ENCODE measurements at places on chromosomes 3 and 15.

GRCh38 chr15:23497710-23498111, 50.7 kb upstream of the GOLGA6L2 start:
- H3K36me3 ChIP-seq, result no peaks in the 10 kb centered on the region
- no peak for DNase-seq
- no peaks in the 10 kb centered on the region for H3K4me1 ChIP-seq
- no peaks in the 10 kb centered on the region for H3K27me3 ChIP-seq
- H3K4me3 ChIP-seq, result no peak overlapping the region

DNA sequence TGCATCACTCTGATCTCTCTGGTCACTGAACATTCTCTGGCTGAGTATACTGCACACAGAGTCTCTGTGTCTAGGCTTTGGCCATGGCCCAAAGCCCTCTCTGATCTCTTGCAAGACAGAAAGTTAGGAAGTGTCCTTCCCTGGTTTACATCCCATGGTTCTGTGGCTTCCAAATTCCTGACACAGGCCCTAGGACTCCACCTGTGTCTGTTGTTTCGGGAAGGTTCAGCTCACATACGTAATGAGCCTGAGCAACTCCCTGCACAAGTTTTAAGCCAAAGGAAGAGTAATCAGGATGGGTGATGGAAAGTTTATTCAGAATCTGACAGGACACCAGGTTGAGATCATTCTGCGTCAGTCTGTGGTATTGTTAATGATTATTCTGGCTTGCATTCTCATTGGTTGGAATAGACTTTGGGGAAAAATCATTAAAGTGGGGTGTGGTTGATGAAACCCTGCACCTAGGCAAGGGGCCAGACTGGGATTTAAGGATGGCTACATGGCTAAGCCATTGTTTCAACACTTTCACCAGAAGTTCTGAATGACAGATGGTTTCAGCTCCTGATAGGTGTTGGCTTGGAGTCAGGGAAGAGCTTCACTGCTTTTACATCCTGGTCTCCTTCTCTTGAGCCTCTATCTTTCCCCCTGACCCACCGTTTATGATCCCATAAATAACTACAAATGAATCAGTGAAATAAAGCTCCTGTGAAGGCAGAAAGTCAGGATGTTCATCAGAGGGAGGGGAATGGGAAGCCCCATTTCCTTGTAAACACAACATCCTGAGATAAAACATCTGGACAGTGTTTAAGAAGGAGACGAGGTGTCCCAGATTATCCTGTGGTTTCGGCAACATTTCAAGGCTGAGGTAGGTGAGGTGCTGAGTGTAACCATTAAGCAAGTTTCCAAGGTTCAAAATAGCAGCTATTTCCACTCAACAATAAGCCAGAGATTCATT, 14.1 kb downstream of the LCMT2 start:
- H3K36me3 ChIP-seq, result no peaks in the 10 kb centered on the region
- DNase-seq, result no peak
- H3K4me1 ChIP-seq, result no peaks in the 10 kb centered on the region
- no peak overlapping the region for H3K27ac ChIP-seq
- no peak overlapping the region for H3K4me3 ChIP-seq
- H3K27me3 ChIP-seq, result no peaks in the 10 kb centered on the region

DNA sequence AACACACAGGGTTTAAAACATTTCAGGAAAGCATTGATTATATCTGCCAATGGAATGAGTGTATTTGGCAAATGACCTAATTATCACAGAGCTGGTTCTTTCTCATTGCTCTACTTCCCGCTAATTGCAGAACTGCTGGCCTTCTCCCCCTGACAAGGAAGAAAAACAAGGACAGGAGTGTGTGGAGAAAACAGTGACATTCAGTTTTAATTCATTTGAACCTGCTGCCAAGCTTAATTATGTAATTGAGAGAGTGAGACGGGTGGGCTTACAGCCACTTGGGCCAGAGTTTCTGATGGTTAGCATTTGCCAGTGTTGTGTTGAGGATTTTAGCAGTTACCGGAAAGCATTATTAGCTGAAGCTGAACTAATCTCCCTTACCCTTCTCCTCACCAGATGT, 301.4 kb downstream of the RBMS3 start:
- no peak for DNase-seq
- H3K4me3 ChIP-seq, result no peak overlapping the region
- H3K4me1 ChIP-seq, result no peaks in the 10 kb centered on the region
- no peaks in the 10 kb centered on the region for H3K27me3 ChIP-seq
- no peak overlapping the region for H3K27ac ChIP-seq
- no peaks in the 10 kb centered on the region for H3K36me3 ChIP-seq

DNA sequence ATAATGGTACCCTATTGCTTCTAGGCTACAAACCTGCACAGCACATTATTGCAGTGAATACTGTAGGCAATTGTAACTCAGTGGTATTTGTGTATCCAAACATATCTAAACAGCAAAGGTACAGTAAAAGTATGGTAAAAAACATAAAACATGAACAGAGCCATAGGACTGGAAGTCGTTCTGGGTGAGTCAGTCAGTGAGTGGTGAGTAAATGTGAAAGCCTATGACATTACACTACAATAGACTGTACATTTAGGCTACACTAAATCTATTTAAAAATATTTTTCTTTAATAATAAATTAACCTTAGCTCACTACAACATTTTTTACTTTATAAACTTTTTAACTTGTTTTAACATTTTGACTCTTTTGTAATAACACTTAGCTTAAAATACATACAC, 21.3 kb downstream of the RAB6B start:
- H3K27me3 ChIP-seq, result no peaks in the 10 kb centered on the region
- H3K27ac ChIP-seq, result no peak overlapping the region
- H3K4me3 ChIP-seq, result no peak overlapping the region

DNA sequence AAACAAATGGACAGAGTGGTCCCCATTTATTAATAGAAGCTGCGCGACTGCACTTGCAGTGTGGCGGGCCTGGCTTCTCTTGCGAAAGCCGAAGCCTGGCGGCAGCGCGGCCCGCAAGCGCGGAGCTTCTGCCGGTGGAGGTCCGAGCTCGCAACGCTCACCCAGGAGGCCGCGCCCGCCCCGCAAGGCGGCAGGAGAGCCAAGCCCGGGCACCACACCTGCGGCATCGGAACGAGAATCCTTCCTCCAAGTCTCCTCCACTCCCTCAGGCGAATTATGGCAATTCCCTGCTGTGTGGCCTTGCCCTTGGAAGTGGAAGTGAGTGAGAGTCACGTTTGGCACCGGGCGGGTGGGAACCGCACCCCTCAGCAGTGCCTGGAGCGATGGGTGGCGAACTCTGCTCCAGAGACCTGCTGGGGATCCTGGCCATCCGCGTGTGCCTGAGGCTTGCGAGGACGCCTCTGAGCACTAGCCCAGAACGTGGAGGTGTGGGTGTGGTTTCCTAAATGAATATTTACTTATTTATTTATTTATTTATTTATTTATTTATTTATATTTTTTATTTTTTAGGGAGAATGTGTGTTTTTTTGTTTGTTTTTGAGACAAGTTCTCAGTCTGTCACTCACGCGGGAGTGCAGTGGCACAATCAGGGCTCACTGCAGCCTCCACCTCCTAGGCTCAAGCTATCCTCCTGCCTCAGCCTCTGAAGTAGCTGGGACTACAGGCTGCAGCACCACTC, 133.7 kb upstream of the UBE2E1 start:
- H3K4me3 ChIP-seq, result no peak overlapping the region
- H3K4me1 ChIP-seq, result no peaks in the 10 kb centered on the region
- DNase-seq, result no peak
- no peak overlapping the region for H3K27ac ChIP-seq

DNA sequence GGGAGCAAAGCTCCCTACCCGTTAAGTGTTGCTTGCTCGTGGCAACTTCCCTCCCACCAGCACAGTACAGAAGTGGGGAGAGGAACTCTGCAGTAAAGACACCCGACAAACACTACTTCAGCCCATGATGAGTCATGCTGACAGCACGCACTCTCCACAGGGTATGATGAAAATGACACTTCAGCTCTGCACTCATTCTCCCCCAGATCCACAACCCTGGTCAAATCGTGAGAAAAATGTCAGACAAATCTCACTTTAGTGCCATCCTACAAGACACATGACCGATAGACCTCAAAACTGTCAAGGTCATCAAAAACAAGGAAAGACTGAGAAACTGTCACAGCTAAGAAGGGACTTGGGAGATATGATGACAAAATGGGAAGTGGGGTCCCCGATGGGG, 278.9 kb downstream of the OCA2 start:
- no peak for DNase-seq
- no peaks in the 10 kb centered on the region for H3K27me3 ChIP-seq
- no peaks in the 10 kb centered on the region for H3K36me3 ChIP-seq
- H3K4me3 ChIP-seq, result no peak overlapping the region
- no peaks in the 10 kb centered on the region for H3K4me1 ChIP-seq

GRCh38 chr3:157285141-157285540, 125.2 kb upstream of the CCNL1 start:
- H3K4me3 ChIP-seq, result no peak overlapping the region
- H3K27me3 ChIP-seq, result no peaks in the 10 kb centered on the region
- DNase-seq, result no peak
- no peak overlapping the region for H3K27ac ChIP-seq
- no peaks in the 10 kb centered on the region for H3K4me1 ChIP-seq
- H3K36me3 ChIP-seq, result no peaks in the 10 kb centered on the region

- no peak overlapping the region for H3K27ac ChIP-seq
- no peaks in the 10 kb centered on the region for H3K4me1 ChIP-seq
Observed at GRCh38 chr15:63109920-63110319, 11.7 kb upstream of the LACTB start.

- no peaks in the 10 kb centered on the region for H3K36me3 ChIP-seq
- no peak overlapping the region for H3K27ac ChIP-seq
- peaks cover 17% of the 10 kb centered on the region for H3K4me1 ChIP-seq
- DNase-seq, result no peak
- peak overlapping the region; percentile 50 for H3K4me3 ChIP-seq
Observed at GRCh38 chr15:41559239-41559782, 299 bp downstream of the TYRO3 start.

- H3K36me3 ChIP-seq, result no peaks in the 10 kb centered on the region
- no peaks in the 10 kb centered on the region for H3K27me3 ChIP-seq
- H3K4me1 ChIP-seq, result no peaks in the 10 kb centered on the region
- H3K4me3 ChIP-seq, result no peak overlapping the region
- no peak overlapping the region for H3K27ac ChIP-seq
Observed at GRCh38 chr3:54968546-54969172, 40.8 kb upstream of the LRTM1 start.

DNA sequence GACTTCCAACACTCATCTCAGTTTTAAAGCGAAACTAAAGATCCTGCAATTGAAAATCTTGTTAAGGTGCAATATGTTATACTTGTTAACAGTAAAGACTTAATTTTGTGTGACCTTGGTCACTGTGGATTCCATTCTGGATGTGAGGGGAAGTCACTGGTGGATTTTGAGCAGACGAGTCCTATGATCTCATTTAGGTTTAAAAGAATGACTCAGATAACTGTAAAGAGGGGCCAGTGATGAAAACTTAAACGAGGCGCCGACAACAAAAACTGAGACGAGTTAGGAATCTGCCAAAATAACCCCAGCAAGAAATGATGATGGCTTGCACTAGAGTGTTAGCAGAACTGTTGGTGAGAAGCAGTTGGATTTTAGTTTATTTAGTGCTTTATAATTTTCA, 56.5 kb downstream of the LRRC28 start:
- DNase-seq, result no peak
- H3K4me1 ChIP-seq, result no peaks in the 10 kb centered on the region
- H3K36me3 ChIP-seq, result no peaks in the 10 kb centered on the region
- H3K27ac ChIP-seq, result no peak overlapping the region
- no peak overlapping the region for H3K4me3 ChIP-seq
- H3K27me3 ChIP-seq, result no peaks in the 10 kb centered on the region

- no peaks in the 10 kb centered on the region for H3K27me3 ChIP-seq
- DNase-seq, result no peak
- H3K4me3 ChIP-seq, result no peak overlapping the region
- no peaks in the 10 kb centered on the region for H3K4me1 ChIP-seq
- H3K36me3 ChIP-seq, result peaks cover 3% of the 10 kb centered on the region
Observed at GRCh38 chr3:42033741-42034140, 57.4 kb upstream of the TRAK1 start.

DNA sequence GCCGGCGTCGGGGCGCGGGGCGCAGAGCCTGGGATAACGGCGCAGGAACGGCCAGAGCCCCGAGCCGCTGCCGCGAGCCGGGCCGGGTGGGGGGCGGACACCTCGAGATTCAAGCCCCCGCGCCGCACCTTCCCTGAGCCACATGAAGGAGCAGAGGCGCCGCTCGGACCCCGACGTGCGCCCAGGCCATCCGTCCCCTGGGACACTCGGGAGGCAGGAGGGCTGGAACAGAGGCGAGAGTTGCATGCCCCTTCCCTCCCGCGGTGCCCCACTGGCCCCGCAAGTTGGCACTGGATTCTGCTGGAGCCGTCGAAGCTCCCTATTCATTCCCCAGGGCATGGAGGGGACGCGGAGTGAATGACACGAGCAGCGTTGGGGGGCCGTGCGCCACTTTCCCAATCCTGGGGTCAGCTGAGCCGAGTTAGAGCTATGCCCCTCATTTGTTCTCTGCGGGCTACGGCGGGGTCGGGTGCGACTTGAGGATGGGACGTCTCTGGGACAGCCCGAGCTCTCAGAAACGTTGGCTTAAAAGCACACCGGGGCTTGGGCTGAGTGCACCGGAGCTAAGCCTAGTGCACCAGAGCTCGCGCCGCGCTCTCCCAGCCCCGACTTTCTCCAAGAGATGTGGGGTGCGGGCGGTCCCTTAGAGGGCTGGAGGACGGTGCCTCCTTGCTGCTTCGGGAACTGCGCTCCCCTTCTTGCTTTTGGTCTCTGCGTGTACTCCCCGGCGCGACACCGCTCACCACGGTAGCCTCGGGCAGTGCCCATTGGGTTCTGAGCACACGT, 588 bp downstream of the SLC6A1 start:
- no peak overlapping the region for H3K27ac ChIP-seq
- no peaks in the 10 kb centered on the region for H3K36me3 ChIP-seq
- peaks cover 21% of the 10 kb centered on the region for H3K27me3 ChIP-seq
- no peak overlapping the region for H3K4me3 ChIP-seq

- no peak overlapping the region for H3K27ac ChIP-seq
- H3K4me1 ChIP-seq, result peaks cover 6% of the 10 kb centered on the region
- H3K27me3 ChIP-seq, result no peaks in the 10 kb centered on the region
Observed at GRCh38 chr3:186180151-186180550, 71.3 kb upstream of the ETV5 start.

- H3K36me3 ChIP-seq, result no peaks in the 10 kb centered on the region
- no peak for DNase-seq
- no peaks in the 10 kb centered on the region for H3K4me1 ChIP-seq
- no peak overlapping the region for H3K27ac ChIP-seq
- no peak overlapping the region for H3K4me3 ChIP-seq
Observed at GRCh38 chr3:110710603-110711002, 361.0 kb upstream of the NECTIN3 start.

- H3K36me3 ChIP-seq, result no peaks in the 10 kb centered on the region
- H3K4me3 ChIP-seq, result no peak overlapping the region
- H3K27ac ChIP-seq, result no peak overlapping the region
- H3K4me1 ChIP-seq, result no peaks in the 10 kb centered on the region
- H3K27me3 ChIP-seq, result no peaks in the 10 kb centered on the region
Observed at GRCh38 chr3:167382155-167382554, 2.1 kb upstream of the ZBBX start.

DNA sequence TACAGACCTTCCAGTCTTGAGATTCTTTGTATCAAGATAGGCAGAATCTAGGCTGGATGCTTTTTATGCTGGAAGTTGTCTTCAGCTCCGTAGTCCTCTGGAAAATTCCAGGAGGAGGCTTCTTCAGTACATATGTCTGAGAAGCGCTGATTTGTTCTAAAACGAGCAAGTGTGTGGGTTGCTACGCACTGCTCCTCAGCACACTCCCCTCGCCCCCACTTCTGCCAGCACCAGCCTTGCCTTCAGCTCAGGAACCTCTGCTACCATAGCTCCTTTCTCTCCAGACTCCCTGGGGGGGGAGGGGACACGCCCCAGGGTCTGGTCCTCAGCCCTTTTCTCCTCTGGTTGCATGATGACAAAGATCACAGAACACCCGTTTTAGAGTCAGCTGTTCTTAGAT, 75.5 kb upstream of the TRA2B start:
- H3K4me3 ChIP-seq, result no peak overlapping the region
- H3K36me3 ChIP-seq, result no peaks in the 10 kb centered on the region
- H3K27me3 ChIP-seq, result no peaks in the 10 kb centered on the region

Measured in effector memory CD4-positive, alpha-beta T cell (primary cell).